ENCODE measurements at places on chromosomes 5 and 9.

- DNase-seq: no peak
These were observed 61.2 kb upstream of the PHYKPL start for GRCh38 chr5:178293815-178294214.

- DNase-seq: no peak
These were observed 15.4 kb upstream of the VPS13A start for GRCh38 chr9:77161966-77162365.

DNA sequence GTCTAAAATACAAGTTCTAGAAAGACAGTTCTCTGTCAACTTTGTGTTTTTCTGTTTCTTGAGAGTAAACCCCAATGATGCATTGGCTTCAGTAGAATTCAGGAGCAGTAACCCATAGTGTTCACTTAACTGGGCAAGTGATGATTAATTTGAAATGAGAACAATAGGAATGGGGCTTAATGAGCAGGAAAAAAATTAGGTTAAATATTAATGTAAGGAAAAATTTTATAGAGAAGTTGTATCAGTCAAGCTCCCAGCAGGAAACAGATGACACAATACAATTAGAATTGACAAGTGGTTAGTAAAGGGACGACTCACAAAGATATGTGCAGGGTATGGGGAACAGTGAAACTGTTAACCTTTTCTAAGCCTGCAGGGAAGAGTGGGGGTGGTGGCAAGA, 38.2 kb downstream of the ENTREP1 start:
- DNase-seq: no peak

DNA sequence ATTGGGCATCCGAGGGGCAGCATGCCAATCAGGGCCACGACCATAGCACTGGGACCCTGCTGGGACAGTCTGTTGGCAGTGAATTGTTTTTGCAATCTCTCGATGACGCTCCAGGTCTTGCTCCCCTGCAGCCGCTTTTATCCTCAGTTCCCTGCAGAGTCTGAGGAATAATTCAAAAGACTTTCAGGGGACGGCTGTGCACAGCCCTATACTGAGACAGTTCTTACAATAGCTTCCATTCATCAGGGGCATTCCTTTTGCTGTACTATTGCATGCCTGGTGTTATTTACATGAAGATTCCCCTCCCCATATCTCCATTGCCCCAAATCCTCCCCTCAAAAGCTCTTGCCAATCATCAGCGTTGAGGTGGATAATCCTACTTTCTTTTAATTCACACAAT, 163.3 kb upstream of the WWC1 start:
- no peak for DNase-seq

- DNase-seq: no peak
These were observed 151.5 kb downstream of the RGS3 start for GRCh38 chr9:113614843-113615648.

DNA sequence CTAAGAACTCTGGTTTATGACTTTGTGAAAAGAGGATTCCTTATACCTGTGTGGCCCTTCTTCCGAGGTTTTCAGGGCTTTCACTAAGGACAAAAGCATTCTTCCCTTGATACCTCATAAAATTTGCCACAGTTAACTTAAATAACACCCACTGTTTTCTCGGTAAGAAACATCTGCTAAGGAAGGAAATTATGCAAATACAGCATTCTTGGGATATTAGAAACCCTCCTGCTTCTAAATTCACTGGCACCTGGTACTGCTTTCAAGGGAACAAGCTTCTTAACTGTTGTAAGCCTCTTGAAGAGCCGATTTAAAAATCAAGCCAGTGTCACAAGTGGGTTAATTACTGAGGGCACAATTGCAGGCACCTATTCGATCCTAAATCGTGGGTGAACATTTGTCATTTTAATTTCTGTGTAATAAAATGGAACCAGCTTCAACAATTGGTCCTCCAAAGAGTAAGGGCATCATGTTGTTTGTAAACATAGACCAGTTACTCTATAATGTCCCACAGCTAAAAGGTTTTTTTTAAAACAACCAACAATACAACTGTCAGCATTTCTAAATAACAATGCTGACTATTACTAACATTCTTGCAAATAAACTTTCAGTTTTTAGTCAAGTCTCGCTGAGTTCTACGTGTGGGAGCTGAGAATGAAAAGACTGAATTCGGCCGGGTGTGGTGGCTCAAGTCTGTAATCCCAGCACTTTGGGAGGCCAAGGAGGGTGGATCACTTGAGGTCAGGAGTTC, 26.6 kb downstream of the AK3 start:
- no peak for DNase-seq

GRCh38 chr5:6838736-6839135, 125.5 kb downstream of the TENT4A start:
- DNase-seq: no peak

DNA sequence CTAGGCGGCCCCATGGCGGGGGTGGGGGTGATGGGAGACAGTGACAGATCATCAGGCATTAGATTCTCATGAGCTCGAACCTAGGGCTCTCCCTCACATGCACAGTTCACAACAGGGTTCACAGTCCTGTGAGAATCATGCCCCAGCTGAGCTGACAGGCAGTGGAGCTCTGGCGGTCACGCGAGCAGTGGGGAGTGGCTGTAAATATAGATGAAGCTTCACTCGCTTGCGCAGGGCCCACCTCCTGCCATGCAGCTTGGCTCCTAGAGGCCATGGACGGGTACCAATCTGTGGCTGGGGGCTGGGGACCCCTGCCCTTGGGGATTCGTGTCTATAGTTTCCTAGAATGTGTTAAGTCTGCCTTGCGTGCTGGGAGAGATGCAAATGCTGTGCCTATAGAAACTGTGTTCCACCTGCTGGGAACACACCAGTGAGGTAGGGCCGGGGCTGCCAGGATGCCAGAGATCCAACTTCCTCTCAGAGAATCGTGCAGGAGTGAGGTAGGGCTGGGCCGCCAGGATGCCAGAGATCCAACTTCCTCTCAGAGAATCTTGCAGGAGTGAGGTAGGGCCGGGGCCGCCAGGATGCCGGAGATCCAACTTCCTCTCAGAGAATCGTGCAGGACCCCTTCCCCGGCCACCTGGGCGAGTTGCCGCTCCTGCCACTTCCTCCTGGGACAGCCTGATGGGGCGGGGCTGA, 14.1 kb upstream of the EXOC3 start:
- DNase-seq: no peak

GRCh38 chr5:115229606-115230005, 33.1 kb downstream of the PGGT1B start:
- DNase-seq: no peak

DNA sequence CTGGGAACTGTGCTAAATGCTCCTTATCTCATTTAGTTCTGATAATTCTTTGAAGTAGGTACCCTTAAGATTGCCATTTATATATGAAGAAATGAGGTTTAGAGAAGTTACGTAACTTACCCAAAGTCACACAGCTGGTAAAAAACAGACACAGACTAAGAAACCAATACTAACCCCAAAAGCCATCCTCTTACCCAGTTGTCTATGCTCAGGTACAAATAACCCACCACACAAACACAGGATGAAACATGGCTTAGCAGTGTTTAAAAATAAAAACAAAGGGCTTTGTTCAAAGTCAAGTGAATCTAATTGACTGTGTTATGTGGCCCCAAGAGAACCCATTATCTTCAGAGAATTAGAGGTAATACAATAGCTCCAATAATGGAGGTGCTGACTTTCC, 37.0 kb upstream of the IL7R start:
- no peak for DNase-seq

GRCh38 chr5:87340716-87341115, 72.0 kb downstream of the CCNH start:
- no peak for DNase-seq

- DNase-seq: no peak
These were observed 7.4 kb downstream of the SLC12A7 start for GRCh38 chr5:1104327-1105006.

- no peak for DNase-seq
These were observed 79.9 kb downstream of the SMIM23 start for GRCh38 chr5:171865471-171865870.
